ENCODE measurements at places on chromosomes 6 and 20. TPM values are rescaled to one million over a fixed set of nuclear protein-coding genes. Genes with fewer than 3 reads are reported as not detected.

GRCh38 chr6:105880030-105880492, 206.1 kb upstream of the PRDM1 start:
- no peak for DNase-seq

DNA sequence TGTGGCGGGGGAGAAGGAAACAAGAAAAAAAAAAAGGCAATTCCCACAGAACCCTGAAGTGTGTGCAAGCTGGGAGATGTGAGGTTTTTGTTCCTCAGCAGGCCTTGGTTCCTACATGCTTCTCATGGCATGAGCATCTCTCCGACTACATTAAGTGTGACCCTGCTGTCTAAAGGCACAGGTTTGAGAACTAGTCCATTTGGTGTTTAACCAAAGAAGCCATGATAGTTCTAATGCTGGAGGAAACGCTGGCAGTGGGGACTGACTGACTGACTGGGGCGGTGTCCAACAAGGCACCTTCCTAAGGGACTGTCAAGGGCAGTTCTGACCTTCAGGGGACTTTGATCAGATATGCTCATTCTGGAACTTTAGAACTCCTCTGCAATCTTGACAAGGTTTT, 3.8 kb downstream of the TXNDC5 start:
- DNase-seq, result peak; percentile 13

- no peak for DNase-seq
These were observed 5.0 kb downstream of the FAM209B start for GRCh38 chr20:56537997-56538396.

DNA sequence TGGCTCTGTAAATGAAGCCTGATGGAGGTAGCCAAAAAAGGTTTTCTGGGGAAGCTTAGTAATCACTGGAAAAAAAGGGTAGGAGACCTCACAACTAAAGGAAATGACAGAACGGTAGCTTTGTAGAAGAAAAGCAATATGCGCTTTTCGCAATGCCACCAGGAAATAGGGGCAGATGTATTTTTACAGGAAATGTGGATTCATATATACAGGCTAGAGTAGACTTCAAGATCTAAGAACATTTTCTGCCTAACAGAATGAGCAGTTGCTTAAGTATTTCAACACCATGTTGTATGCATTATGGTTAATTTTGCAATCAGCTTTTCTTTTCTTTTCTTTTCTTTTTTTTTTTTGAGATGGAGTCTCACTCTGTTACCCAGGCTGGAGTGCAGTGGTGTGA, 219.6 kb downstream of the CD83 start:
- no peak for DNase-seq

DNA sequence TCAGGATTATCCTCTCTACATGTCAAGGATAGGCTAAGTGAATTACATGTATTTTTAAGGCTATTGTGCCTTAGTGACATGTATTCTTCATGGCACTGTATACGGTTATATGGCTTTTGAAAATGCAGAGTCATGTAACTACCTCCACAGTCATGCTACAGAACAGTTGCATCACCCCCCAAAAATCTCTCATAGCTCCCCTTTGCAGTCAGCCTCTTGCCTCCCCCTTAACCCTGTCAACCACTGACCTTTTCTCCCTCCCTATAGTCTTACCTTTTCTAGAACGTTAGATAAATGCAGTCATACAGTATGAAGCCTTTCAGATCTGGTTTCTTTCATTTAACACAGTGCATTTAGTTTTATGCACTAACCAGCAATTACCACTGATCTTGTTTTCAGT, 10.3 kb upstream of the RNF24 start:
- DNase-seq, result no peak

DNA sequence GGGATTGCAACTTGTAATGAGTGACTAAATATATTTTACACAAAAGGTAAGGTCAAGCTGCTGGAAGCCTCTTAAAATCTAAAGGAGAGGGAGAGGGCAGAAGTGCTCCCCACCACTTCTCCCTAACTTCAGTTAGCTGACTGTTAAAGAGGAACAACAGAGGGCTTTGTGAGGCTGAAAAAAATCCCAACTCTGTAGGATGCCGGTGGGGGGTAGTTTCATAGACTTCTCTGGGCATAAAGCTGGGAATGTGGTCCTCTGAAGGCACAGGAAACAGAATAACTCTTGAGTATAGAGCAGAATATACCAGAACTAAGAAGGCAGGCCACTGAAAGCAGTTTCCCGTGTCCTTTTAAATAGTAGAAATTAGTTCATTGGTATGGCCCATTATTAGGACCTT, 71.6 kb downstream of the KIF6 start:
- DNase-seq, result no peak

GRCh38 chr20:13261460-13262301, 40.6 kb downstream of the ISM1 start:
- DNase-seq, result peak; percentile 67

GABRR1 gene
- not detected for total RNA-seq

GRCh38 chr20:52500157-52500556, 308.6 kb upstream of the ZFP64 start:
- DNase-seq, result peak; percentile 51

DNA sequence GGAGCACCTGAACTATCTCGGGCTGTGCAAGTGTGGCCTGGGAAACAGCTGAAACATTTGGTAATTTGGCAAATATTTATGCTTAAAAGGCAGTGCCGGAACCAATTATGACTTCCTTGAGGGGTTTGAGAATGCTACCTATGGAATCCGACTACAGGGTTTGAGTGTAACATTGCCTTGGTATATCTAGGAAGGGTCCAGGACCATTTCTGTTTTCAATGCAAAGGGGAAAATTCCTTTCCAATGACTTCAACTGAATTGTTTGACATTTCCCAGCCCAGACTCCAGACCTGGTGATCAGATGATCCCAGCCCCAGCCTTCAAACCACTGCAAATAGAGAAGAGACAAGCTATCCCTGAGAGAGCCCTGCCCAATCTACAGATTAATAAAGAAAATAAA, 4.6 kb upstream of the PPP1R3G start:
- no peak for DNase-seq
